Inflammatory macrophage treated with lipopolysaccharide for 4 hours (primary cell): ENCODE measurements at places on chromosomes 16 and 17.
A peak's percentile ranks its signal among the peaks of the same experiment; 100 is the strongest.

DNA sequence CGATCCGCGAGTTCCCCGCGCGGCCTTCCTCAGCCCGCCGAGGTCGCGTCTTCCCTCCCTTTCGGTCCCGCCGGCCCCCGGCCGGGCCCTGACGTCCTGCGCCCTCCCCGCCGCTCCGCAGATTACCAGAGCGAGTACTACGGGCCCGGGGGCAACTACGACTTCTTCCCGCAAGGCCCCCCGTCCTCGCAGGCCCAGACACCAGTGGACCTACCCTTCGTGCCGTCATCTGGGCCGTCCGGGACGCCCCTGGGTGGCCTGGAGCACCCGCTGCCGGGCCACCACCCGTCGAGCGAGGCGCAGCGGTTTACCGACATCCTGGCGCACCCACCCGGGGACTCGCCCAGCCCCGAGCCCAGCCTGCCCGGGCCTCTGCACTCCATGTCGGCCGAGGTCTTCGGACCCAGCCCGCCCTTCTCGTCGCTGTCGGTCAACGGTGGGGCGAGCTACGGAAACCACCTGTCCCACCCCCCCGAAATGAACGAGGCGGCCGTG lies 5.4 kb downstream of the LHX1 start:
- no peak for DNase-seq

DNA sequence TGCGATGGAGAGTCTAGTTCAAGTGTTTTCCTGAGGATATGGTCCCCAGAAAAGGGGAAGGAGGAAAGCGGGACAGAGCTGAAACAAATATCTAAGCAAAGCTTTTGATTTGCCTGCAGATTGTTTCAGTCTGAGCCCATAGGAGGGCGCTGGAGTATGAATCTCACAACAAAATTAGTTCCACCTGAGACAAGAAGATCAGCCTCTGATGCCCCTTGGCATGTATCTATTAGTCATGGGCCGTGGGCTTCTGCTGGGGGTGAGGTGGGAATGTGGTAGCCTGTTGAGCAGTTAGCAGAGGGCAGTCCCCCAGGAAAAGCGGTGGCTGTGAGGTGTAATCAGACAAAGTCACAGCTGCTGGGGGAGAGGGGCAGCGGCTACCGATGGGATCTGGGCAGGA lies 446.9 kb downstream of the CA10 start:
- no peak for DNase-seq

- DNase-seq, result no peak
Measured at GRCh38 chr16:67674851-67675578, 8.4 kb downstream of the C16orf86 start.

DNA sequence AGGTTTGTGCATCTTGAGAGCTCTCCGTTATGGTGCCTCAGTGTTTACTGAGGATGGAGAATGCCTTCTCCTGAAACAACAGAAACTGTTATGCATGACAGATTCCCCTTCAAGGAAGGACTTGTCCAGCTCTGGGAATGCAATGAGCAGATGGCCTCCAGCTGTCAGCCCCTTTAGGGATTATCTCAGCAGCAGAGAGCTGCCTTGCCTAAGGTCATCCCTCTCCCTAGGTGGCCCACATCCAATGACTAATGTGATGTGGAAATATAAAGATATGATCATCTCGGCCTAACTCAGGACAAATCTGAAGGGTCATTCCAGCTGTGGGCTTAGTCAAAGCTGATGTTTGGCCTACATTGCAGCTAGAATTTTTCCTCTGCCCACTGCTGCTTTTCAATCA lies 214.3 kb upstream of the N4BP1 start:
- no peak for DNase-seq

GRCh38 chr17:29747660-29748059 lies 124.9 kb upstream of the CORO6 start:
- DNase-seq, result no peak

- no peak for DNase-seq
Measured at GRCh38 chr17:41434005-41434404, 6.8 kb downstream of the KRT38 start.

DNA sequence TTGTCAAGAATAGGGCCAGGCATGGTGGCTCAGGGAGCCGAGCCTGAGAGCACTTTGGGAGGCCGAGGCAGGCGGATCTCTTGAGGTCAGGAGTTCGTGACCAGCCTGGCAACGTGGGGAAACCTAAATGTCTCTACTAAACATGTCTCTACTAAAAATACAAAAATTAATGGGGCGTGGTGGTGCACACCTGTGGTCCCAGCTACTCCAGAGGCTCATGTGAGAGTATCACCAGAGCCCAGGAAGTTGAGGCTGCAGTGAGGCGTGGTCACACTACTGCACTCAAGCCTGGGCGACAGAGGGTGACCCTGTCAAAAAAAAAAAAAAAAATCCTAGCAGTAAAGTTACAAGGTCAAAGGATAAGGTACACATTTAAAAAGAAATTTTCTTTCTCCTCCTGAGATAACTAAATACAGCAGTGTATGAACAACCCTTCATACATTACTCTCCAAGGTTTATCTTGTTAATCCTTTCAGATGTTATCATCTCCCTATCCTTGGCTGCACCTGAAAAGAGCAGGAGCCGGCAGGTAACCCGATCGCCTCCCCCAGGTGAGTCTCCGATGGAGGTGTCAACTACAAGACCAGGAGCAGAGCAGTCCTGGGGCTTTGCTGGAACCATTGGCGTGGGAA lies 122.3 kb downstream of the GOSR1 start:
- DNase-seq, result no peak

DNA sequence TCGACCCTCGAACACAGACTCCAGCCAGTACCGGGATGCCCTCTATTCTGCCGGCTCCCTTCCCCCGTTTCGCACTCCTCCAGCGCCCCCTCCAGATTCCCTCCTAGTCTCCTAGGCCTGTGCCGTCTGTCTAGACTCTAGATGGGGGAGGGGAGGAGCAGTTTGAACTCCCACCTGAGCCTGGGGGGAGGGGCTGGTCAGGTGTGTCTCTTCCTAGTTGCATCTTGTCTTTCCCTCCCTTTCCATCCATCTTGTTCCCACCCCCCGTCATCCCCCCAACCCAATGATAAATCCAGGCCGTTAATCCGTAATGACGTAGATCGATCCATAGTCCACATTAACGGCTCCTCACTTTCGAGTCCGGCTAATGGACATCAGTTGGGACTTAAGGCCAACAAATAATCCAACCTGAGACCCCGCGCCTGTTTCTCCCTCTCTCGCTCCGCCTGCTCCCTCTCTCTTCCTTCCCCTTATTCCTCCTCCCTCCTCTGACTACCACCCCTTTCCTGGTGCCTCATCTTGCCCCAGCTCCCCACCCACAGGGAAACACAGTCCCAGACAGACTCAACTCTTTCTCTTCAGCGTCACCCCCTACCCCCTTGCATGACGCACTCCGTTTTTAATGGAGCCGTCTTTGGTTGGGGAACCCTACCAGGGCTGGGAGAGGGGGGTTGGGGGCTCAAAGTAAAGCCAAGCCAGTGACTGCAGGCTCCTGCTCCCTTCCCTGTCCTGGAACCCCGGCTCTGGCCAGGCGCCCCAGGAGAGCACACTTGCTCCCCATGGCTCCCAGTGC lies 3.4 kb upstream of the HOXB5 start:
- DNase-seq, result no peak

- DNase-seq, result no peak
Measured at GRCh38 chr17:83099086-83099555, 19.7 kb downstream of the METRNL start.

DNA sequence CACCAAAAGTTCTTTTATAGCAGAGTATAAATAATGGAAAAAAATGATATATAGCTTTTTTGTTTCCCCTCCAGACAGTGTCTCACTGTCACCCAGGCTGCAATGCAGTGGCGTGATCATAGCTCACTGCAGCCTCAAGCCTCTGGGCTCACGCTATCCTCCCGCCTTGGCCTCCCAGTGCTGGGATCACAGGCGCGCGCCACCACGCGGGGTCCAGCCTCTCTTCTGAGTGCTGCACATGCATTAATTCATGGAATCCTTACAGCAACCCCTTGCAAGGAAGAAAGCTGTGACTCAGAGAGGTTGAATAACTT lies 18.0 kb upstream of the ZNF629 start:
- DNase-seq, result peak; percentile 19

GRCh38 chr16:50525262-50525661 lies 22.9 kb upstream of the NKD1 start:
- no peak for DNase-seq

DNA sequence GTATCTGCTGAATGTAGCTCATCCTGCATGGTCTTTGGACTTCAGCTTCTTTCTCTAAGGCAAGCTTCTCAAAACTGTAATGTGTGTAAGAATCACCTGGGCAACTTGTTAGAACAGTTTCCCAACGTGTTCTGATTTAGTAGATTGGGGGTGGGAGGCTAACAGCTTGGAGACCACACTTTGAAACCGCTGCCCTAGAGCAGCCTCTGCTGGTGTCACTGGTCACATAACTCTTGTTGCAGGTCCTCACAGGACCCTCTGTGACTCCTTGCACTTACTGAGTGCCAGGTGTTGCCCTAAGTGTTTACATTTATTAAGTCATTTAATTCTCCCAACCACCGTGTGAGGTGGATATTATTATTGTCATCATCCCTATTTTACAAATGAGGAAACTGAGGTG lies 9.9 kb downstream of the SLC35G3 start:
- DNase-seq, result no peak

GRCh38 chr16:65781363-65781762 lies 585.1 kb upstream of the CDH5 start:
- DNase-seq, result no peak

GRCh38 chr17:2598166-2598565 lies 4.7 kb downstream of the PAFAH1B1 start:
- no peak for DNase-seq

DNA sequence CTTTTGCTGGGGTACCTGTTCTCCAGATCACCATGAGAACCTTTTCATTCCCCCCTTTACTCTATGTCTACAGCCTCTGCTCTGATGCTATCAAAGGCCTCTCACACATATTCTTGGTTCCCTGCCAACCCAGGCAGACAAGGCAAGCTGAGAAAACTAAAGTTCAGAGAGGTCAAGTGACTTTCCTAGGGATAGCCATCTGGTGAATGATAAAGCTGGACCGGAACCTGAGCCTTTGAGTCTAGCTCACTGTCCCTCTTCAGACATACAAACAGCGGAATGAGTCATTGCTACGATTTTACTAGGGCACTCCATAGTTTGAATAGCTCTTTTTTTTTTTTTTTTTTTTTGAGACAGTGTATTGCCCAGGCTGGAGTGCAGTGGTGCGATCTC lies 73.3 kb downstream of the XYLT1 start:
- DNase-seq, result no peak

GRCh38 chr16:5216441-5217080 lies 119.0 kb upstream of the EEF2KMT start:
- DNase-seq, result no peak

DNA sequence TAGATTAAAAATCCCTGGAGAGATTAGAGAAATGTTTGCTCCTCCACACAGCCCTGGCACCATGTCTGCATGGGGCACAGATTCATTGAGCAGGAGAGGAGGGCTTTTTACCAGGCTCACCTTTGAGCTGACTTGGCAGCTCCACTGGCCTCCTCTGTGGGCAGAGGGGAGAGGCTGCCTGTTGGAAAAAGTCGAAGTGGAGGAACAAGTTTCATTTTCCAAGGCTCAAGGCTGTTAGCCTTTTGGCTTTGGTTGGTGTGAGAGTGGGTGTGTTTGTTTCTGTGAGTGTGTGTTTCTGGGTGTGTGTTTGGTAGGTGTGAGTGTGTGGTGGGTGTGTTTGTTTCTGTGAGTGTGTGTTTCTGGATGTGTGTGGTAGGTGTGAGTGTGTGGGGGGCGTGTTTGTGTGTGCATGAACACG lies 5.6 kb downstream of the TMEM238L start:
- no peak for DNase-seq

GRCh38 chr16:90012991-90013745 lies 6.1 kb downstream of the DBNDD1 start:
- DNase-seq, result no peak

DNA sequence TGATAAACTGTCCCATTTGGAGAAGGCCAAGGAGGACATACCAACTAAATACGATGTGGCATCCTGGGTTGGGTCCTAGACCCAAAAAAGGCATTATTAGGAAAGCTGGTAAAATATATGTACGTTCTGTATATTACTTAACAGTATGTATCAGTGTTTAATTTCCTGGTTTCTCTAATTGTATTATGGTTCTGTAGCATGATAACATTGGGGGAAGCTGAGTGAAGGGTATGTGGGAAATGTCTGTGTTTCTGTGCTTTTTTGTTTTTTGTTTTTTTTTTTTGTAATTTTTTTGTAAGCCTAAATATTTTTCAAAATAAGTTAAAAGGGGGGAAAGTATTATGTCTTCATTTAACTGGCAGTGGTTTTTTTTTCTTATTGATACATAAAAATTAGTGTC lies 21.5 kb upstream of the NDRG4 start:
- DNase-seq, result no peak

DNA sequence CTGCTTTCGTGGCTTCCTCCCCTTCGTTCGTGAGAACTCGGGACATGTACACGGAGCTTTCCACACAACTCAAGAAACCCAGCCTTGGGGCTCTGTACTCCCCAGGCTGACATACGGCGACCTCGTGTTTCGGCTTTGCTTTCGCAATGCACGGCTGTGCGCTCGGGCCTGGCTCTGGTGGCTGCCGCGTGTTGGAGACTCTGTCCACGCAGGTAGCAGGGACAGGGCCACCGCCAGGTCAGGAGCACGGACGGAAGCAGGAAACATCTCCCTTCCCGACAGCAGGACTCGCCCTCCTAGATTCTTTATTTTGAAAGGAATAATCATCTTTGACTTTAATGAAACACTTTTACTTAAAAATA lies 17.3 kb downstream of the UTS2R start:
- DNase-seq, result no peak

GRCh38 chr17:44913676-44914075 lies 1.6 kb downstream of the GFAP start:
- DNase-seq, result no peak

DNA sequence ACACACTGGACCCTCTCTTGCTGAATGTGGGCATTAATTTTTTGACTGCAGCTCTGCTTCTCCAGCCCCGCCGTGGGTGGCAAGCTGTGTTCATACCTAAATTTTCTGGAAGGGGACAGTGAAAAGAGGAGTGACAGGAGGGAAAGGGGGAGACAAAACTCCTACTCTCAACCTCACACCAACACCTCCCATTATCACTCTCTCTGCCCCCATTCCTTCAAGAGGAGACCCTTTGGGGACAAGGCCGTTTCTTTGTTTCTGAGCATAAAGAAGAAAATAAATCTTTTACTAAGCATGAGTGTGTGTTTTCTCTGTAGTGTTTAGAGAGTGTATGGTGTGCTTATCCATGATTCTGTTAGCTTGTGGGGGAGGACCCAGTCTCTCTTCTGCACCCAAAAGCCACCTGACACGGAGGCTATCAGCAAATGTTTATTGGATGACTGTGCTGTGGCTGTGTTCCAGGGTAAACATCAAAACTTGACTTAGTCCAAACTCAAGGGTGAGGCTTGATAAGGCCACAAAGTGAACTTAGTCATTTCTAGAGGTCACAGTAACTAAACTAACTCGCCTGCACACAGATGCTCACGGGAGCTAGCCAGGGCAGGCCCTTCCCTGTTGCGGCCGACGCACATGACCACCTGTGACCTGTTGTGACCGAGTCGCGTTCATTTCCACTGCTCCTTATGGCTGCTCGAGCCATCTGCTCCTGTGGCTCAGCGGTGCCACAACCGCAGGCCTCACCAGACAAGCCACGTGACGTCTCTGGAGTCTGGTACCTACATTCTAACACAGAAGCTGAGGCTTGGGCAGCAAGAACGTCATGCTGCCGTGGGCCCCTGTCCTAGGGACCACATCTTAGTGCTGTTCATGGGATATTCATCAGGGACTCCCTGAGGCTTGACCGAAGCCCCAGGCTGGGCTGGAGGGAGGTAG lies 9.8 kb upstream of the MED11 start:
- DNase-seq, result no peak
